ENCODE measurements at places on chromosomes 12 and 14.

GRCh38 chr12:19421503-19422282 is 17.6 kb upstream of the AEBP2 start:
- no peak for DNase-seq

DNA sequence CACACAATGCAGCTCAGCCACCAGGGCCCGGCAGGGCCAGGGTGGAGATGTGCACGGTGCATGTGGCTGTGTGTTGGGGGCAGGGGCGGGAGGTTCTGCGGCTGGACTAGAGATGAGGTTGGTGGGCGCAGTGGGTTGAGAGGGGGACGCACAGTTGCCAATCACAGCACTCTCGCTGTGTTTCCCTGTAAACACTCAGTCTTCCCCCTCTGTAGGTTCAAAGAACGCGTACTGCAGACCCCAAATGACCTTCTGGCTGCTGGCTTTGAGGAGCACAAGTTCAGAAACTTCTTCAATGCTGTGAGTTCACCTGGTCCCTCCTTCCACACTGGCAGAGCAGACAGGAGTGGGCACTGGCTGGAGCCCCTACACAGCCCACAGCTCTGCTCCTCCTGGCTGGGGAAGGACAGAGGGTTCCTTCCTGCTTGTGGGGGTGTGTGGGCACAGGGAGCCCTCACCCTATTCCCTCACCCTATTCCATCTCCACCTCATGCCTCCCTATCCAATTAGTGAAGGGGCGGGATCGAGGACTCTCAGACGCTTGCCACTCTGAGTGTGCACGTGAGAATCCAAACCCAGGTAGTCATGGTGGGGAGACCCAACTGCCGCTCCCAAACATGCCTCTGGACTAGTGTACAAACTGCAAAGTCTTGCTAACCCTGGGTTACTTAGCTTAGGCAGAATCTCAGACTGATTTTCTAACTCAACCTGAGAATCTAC is 17.8 kb downstream of the OTUB2 start:
- no peak for DNase-seq

DNA sequence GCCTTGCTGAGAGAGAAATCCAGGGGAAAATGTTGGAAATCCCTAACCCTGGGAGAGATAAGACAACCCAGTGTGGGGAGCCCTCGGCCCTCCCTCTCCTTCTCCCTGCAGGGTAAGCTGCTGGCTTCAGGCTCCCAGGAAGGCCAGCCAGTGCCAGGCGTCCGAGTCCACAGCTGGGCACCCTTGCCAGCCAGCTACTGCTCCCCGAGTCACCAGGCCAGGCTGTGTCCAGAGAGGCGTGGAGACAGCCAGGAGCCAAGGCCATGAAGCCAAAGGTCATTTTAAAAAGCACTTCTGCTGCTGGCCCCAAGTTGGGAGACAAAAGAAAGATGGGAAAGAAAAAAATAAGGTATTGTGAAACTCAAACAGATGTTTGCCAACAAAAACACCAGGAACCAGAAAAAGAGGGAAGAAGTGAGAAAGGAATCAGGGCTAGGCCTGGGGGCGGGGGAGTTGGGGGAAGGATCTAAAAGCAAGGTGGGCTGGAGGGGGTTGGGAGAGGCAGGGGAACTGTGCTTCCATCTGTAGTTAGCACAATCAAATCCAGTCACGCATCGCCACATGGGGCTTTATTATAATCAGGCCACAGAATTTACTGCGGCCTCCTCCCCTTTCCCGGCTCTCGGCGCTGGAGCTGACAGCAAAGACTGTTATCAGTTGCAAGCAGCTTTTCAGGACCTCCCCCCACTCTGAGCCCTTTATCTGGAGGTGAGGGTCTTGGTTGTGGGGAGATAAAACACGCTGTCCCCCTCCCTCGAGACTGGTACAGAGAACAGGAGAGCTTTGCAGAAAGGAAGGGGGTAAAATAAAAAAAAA is 33.5 kb downstream of the RBM19 start:
- no peak for DNase-seq

- no peak for DNase-seq
Measured at GRCh38 chr12:13044906-13045299, 722 bp downstream of the FAM234B start.

- DNase-seq = no peak
Measured at GRCh38 chr12:92134638-92135274, 10.9 kb downstream of the BTG1 start.

GRCh38 chr12:131990066-131990979 is 40.6 kb downstream of the EP400 start:
- no peak for DNase-seq

DNA sequence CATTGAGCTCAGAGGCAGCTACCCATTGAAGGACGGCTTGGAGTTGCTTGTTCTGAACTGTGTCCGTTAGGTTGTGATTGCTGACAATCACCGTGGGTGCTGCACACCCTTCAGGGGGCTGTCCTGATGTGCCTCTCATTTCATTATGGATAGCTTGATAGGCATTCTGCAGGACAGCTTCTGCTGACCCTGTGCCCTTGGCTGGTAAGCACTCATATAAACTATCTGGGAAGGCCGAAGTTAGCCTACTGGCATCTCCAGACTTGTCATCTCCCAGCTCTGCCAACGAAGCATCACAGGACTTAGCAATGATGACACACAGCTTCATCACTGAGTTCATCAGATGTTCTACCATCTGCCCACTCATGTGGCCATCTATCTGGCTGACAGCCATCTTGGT is 22.3 kb downstream of the AKAP3 start:
- DNase-seq = no peak

DNA sequence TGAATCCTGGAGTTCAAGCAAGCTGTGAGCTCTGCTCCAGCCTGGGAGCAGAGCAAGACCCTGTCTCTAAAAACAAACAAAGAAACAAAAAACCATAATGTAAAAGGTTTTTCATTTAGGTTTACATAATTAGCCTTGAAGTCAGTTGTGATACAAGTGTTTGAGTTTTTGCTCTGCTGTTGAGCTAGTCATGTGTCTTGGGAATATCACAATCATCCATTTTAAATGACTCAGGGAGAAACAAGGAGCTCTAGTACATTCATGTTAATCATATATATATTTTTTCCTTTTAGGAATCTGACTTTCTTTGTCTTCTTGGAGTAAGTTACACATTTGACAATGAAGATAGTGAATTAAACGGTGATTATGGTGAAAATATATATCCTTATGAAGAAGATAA is 12.9 kb downstream of the MIA2 start:
- no peak for DNase-seq

DNA sequence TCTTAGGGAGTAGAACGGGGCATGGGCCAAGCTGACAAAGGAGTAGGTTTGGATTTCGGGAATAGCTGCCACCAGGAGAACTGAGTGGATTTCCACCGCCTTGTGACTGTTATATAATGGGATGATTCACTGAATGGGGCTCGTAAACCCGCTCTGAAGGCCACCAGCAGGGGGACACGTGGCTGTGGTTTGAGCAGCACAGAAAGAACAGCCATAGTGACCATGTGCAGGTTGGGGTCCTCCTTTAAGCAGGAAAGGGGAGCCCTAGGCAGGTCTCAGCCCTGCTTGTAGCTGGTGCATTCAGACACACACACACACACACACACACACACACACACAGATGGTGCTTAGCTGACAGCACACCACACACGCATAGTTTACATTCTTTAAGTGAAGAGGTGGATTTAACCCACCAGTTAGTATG is 8.6 kb upstream of the ASB2 start:
- no peak for DNase-seq

- DNase-seq = no peak
Measured at GRCh38 chr12:89977405-89978085, 268.9 kb upstream of the ATP2B1 start.

DNA sequence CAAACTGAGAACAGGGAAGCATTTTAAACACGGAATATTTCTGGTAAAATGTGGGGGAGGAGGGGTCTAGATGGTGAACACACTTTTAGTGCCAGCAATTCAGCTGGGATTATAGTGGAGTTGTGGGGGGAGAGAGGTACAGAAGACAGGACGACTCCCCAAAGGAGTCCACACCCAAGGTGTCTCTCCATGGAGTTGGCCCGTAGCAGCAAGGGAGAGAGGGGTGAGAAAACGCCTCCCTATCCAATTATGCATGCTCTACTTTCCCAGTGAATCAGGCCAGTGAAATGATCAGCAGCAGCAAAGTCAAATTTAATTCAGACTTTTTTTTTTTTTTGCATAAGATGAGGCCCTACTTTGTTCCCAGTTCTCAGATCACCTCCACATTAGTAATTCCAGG is 38.6 kb downstream of the BTG1 start:
- DNase-seq = no peak

GRCh38 chr12:10082117-10082874 is 16.5 kb downstream of the CLEC1A start:
- DNase-seq = no peak

- no peak for DNase-seq
Measured at GRCh38 chr12:125685915-125686314, 620.7 kb downstream of the AACS start.

DNA sequence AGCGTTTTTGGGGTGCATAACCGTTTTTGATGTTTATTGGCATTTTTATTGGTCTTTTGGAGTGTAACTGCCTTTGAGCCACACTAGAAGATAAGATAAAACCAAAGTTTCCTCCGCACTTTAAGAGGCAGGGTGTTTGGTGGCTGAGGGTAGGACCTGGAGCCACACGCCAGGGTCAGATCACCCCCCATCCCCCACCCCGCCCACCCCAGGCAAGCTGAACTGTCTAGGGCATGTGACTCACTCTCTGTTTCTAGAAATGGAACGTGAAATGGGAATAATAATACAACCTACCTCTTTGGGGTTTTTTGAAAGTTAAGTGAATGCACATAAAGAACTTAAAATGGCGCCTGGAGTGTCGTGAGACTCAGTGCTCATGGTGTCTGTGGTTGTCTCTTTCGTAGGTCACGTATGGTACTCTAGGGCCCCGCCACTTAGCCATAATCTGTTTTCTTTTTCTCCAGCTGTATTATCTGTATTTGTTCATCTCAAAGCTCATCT is 56.0 kb downstream of the PPP2R5C start:
- DNase-seq = no peak

DNA sequence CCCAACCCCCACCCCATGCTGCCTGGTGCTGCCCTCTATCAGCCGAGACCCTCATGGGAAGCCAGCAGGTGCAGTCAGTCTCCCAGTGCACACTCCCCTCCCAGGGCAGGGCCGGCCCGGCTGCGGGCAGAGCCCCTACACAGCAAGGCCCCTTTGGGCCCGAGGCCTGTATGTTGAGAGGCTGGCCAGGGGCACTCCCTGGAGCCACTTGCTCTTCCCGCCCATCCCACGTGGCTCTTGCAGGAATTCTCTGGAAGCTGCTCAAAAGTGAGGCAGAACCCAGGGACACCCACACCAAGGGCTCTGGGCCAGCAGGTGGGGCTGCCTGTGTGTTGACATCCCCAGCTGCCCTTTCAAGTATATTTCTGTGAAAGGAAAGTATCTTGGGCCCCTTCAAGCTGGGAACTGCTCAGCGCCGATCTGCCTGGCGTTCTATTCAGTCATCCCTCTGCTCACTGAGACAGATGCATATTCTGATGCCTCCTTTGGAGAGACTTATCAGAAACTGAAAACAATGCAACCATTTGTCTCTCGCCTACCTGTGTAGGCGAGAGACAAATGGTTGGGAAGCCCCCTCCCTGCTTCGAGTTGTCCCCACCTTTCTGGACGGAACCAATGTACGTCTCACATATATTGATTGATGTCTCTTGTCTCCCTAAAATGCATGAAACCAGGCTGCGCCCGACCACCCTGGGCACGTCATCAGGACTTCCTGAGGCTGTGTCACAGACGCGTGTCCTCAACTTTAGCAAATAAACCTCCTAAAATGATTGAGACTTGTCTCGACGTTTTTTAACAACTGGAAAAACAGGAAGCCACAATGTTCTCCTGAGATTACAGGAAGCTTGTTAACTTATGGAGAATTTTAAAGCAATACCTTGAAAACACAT is 6.0 kb downstream of the GPR132 start:
- DNase-seq = no peak

DNA sequence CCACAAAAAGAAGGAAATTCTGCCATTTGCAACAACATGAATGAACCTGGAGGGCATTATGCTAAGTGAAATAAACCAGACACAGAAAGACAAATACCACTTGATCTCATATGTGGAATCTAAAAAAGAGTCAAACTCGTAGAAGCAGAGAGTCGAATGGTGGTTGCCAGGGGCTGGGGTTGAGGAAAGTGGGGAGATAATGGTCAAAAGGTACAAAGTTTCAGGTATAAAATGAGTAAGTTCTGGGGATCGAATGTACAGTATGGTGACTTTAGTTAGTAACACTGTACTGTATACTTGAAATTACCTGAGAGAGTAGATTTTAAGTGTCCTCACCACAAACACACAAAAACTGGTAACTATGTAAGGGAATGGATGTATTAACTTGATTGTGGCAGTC is 129.4 kb downstream of the PPM1H start:
- no peak for DNase-seq

- no peak for DNase-seq
Measured at GRCh38 chr14:32896979-32897697, 41.5 kb upstream of the NPAS3 start.

DNA sequence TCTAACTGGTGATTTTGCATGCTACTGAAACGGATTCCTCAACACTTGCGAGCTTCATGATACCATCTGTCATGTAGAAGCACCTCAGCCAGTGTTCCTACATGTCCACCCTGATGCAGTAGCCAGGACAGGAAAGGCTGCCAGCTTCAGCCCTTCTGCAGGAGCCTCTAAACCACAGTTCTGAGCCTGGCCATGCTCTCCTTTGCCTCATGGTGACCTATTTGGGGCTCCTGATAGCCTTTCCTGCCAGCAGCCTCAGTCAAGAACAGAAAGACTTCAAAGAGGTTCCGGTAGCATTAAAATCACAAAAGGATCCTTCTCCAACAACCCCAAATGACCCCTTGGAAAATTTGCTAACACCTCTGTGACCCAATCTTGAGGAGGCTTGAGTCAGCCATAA is 96.0 kb downstream of the CNTN1 start:
- no peak for DNase-seq

- DNase-seq = no peak
Measured at GRCh38 chr12:51419425-51420193, 5.0 kb upstream of the SLC4A8 start.

GRCh38 chr14:23248601-23249000 is 10.9 kb downstream of the RNF212B start:
- no peak for DNase-seq

GRCh38 chr12:90246688-90247087 is 538.0 kb upstream of the ATP2B1 start:
- no peak for DNase-seq

DNA sequence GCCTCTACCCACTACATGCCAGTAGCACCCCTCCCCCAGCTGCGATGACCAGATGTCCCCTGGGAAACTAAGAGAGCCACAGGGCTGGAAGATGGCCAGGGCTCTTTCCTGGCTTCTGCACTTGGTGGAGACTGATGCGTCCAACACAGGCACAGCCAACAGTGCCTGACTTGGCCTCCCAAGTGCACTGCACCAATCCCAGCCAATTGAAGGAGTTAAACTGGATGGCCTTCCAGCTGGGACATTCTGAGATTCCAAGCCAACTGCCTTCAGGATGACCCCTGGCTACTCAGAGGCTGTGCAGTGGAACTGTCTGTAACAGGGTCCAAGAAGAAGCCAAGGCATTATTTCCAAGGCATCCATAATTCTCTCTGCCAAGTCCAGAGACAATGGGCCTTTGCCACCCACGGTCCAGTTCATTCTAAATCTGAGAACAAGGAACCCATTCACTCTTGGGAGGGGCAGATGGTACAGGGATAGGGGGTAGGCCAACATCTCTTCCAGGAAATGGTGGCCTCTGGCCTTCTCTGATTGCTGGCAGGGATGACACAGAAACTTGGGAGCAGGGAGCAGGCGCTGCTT is 35.2 kb downstream of the PRIMA1 start:
- no peak for DNase-seq

- DNase-seq = no peak
Measured at GRCh38 chr14:61334197-61334701, 12.9 kb downstream of the PRKCH start.

- DNase-seq = no peak
Measured at GRCh38 chr12:13816394-13816793, 165.0 kb downstream of the GRIN2B start.
